ENCODE measurements at places on chromosomes 5 and 9.

DNA sequence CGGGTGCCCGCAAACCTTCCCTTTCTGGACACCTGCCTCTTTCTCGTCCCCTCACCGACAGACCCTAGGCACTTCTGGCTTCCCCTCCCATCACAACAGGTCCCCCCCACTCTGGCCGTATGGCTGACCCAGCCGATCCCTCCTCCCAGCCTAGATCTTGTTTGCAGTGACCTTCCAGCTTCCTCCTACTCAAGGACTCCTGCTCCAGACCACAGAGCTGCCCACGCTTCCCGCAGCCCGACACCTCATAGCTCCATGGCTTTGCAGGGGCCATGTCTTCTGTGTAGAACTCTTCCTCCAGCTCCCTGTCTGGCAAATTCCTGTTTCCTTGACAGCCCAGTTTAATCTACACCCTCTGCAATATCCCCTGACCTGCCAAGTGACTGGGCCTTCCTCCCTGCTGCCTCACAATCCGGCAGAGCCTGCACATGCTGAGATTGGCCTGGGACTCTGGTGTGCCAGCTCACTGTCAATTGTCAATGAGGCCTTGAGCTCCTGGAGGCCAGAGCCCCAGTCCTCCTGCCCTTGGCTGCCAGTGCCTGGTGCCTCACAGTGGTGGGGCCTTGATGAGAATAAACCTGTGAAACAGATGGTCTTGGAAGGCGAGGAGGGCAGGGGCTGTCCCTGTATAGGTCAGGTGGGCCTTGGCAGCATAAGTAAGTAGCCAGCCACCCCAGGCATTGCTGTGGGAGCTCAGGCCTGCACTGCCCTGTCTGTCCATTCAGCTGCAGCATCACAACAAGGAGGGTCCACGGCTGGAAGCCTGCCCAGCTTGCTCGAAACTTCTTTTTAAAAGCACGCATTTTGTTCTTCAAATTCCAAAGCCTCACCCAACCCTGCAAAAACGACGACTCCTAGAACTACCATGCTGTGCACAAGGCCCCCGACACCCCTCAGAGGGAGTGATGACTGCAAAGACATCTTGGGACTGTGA is 50.5 kb downstream of the GADD45G start:
- DNase-seq, result no peak

GRCh38 chr5:134129411-134130238 is 15.1 kb downstream of the TCF7 start:
- no peak for DNase-seq

- DNase-seq, result no peak
Observed at GRCh38 chr5:171168171-171168570, 140.9 kb upstream of the TLX3 start.

GRCh38 chr9:74951725-74952151 is 974 bp downstream of the C9orf40 start:
- no peak for DNase-seq

DNA sequence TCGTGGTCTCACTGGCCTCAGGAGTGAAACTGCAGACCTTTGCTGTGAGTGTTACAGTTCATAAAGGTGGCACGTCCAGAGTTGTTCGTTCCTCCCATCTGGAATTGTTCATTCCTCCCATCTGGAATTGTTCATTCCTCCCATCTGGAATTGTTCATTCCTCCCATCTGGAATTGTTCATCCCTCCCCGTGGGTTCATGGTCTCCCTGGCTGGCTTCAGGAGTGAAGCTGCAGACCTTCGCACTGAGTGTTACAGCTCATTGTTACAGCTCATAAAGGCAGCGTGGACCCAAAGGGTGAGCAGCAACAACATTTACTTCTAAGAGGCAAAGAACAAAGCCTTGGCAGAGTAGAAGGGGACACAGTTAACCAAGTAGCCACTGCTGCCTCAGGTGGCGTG is 69.1 kb downstream of the GCNT1 start:
- DNase-seq, result no peak

All from DMS 273 treated with DMSO at 0.1 percent for 48 hours (cell line).